ENCODE measurements at places on chromosomes 5 and 9.

DNA sequence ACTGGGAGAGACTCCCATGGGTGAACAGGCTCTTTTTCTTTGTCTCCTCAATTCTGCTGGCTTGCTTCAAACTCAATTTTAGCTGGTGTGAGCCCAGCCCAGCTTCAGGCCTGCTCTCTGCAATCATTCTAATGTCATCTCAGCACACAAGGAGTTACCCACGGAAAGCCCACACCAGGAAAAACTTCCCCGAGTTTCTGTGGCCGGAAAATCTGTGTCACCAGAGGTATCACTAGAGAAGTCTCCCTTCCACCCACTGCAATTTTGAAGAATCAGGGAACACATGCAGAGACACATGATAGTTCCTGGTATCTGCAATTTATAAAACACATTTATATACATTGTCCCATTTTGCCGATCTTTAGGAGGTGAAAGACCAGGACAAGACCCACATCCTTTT is 13.5 kb upstream of the NDFIP1 start:
- no peak for DNase-seq

- no peak for DNase-seq
Observed at GRCh38 chr5:72222521-72222920, 97.5 kb downstream of the MRPS27 start.

GRCh38 chr5:117252566-117252965 is 677.9 kb upstream of the SEMA6A start:
- no peak for DNase-seq

DNA sequence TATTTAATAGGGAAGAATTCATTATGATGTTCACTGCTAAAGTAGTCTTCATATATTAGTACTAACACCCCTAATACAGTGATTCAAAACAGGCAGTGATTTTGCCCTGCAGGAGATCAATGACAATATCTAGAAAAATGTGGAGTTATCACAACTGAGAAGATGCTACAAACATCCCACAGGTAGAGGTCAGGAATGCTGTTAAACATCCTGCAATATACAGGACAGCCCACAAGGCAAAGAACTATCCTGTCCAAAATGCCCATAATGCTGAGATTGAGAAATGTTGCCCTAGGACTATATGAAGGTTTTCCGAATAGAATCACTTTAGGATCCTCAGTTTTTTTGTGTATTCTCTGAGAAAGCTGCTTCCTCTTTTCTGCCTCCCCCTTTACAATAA is 15.3 kb downstream of the RORB start:
- no peak for DNase-seq

DNA sequence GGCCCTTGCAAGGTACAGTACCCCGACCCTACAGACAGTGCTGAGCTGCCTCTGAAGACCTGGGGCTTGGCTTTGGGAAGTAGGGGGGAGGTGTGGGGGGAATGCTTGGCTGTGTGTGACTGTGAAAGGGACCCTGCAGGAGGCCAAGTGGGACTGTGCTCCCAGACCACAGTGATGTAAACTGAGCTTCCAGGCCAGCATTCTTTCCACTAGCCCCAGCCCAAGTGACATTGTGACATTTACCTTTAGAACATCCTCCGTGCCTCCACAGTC is 31.2 kb downstream of the HMCN2 start:
- no peak for DNase-seq

DNA sequence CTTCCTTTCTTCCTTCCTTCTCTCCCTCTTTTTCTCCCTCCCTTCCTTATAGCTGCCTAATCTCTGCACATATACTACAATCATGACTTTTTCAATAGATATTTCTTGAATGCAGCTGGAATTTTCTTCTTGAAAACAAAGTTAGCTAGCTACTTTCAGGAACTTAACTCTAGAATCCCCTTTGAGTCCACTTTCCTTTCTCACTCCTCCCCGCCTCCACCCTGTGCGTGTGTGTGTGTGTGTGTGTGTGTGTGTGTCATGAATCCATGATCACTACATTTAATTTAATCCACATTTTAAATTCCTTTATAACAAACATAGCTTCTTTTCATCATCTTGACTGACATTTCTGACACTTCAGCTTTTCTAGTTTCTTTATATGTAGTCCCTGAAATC is 167.5 kb upstream of the KLF9 start:
- no peak for DNase-seq

GRCh38 chr5:4636378-4636777 is 503.8 kb upstream of the ADAMTS16 start:
- DNase-seq = no peak

- DNase-seq = no peak
Observed at GRCh38 chr9:121735065-121735792, 83.8 kb downstream of the DAB2IP start.

GRCh38 chr9:34633851-34634550 is 3.6 kb downstream of the SIGMAR1 start:
- DNase-seq = no peak

- DNase-seq = no peak
Observed at GRCh38 chr9:19030899-19031298, 2.1 kb downstream of the SAXO1 start.

- no peak for DNase-seq
Observed at GRCh38 chr9:133987446-133987788, 4.7 kb downstream of the VAV2 start.

GRCh38 chr5:174982485-174982884 is 258.1 kb downstream of the MSX2 start:
- no peak for DNase-seq

GRCh38 chr5:12093586-12093985 is 189.3 kb upstream of the CTNND2 start:
- no peak for DNase-seq

DNA sequence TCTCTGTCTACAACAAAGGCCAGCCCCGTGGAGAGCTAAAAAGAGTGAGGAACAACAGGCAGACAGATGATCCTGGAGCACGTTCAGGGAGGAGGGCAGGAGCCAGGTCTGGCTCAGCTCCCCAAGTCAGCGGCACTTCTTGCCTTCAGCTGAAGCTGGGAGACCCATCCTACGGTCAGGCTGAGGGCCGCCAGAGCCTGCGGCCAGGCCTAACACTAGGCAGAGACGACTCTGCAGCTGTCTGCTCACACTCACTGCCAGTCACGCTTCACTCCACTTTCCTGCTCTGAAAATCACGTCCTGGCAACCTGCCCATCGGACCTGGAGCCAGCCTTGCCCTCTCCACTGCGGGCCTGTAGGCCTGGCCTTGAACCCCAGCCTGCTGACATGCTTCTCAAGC is 160.9 kb upstream of the LHFPL2 start:
- DNase-seq = no peak

DNA sequence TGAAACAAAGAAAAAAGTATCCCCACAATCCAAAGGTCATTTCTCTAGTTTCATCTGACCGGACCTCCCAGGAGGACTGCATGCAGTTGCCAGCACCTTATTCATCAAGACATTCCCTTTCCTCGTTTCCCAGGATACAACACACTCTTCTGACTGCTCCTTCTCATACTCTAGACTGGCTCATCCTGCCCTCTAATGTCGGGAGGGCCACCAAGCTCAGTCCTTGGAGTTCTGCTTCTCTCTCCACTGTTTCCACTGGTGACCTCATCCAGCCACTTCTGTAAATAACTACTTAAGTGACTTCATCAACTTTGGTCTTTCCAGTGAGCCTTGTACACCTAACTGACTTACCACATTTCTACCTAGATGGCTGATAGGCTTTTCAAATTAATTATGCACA is 179.1 kb downstream of the EPB41L4A start:
- no peak for DNase-seq

GRCh38 chr9:113656771-113657670 is 193.5 kb downstream of the RGS3 start:
- no peak for DNase-seq

GRCh38 chr5:133401731-133402347 is 210.5 kb downstream of the FSTL4 start:
- no peak for DNase-seq

- DNase-seq = no peak
Observed at GRCh38 chr5:149623473-149623872, 42.2 kb downstream of the ARHGEF37 start.

- DNase-seq = peak; percentile 49
Observed at GRCh38 chr5:124605541-124605940, 140.9 kb downstream of the ZNF608 start.

- no peak for DNase-seq
Observed at GRCh38 chr5:35096216-35096615, 48.5 kb upstream of the AGXT2 start.

GRCh38 chr9:33354651-33355211 is 47.6 kb downstream of the AQP7 start:
- DNase-seq = no peak

GRCh38 chr9:35395706-35396101 is 94.2 kb upstream of the RUSC2 start:
- no peak for DNase-seq

- DNase-seq = peak; percentile 82
Observed at GRCh38 chr9:131670247-131671132, 69.4 kb downstream of the RAPGEF1 start.

- DNase-seq = peak; percentile 39
Observed at GRCh38 chr9:89919171-89919681, 314.4 kb downstream of the GADD45G start.

- DNase-seq = no peak
Observed at GRCh38 chr5:158601118-158601517, 498.6 kb downstream of the EBF1 start.

- no peak for DNase-seq
Observed at GRCh38 chr9:93321220-93321610, 130.3 kb upstream of the FAM120A start.

- peak; percentile 87 for DNase-seq
Observed at GRCh38 chr9:134325813-134326723, at the start of gene RXRA. TSS of gene RXRA (plus strand) at chr9:134326455. CDS start at chr9:134326632, 177 bp downstream.

- DNase-seq = no peak
Observed at GRCh38 chr9:134553061-134553891, 88.3 kb upstream of the COL5A1 start.

DNA sequence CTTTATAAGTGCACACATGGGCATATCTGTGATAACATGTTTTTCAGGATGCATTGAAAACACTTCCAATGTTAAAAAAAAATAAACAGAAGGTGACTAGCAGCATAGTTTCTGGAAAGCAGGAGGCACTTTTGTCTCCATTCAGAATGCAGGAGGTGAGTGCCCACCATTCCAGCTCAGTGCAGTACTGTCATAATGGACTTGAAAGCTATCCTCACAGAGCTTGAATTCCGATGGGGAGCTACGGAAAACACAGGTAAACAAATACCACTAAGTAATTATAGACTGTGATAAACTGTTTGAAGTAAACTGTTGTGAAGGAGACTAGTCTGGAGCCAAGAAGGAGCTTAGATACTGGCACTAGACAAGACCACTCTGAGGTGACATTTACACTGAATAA is 9.9 kb downstream of the FBN2 start:
- DNase-seq = no peak

DNA sequence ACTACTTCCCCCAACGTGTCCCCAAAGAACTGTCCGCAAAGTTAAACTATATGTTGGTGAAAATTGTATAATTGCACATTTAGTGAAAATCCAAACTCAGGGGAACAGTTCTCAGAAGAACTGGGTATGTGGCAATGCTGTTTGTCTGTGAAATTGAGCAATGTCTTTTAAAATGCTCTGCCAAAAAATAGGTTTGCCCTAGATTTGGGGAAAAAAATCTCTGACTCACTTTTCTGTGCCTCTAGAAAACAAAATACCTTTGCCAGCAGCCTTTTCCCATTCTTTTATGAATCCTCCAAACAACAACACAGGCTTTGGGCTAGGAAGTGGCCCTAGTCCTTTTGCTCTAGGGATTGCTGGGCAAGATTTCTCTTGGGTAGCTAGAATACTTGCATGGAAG is 37.4 kb upstream of the ZNF608 start:
- no peak for DNase-seq

DNA sequence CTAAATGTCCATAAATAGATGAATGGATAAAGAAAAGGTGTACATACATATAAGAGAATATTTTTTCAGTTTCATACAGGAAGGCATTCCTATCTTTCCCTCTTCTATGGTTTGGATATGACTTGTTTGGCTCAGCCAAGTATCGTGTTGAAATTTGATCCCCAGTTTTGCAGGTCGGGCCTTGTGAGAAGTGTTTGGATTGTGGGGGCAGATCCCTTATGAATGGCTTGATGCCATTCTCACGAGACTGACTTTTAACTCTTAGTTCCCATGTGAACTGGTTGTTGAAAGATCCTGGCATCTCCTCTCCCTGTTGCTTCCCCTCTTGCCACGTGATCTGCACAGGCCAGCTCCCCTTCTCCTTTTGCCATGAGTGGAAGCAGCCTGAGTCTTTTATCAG is 421.1 kb upstream of the FTMT start:
- no peak for DNase-seq

All from left cardiac atrium (tissue), 4 donors.